PC-9 (cell line): ENCODE measurements at places on chromosomes 4 and X.

GRCh38 chrX:53128097-53128749 is 34.3 kb downstream of the KANTR start:
- DNase-seq = no peak

- DNase-seq = no peak
These were observed 25.5 kb downstream of the MID2 start for GRCh38 chrX:107851215-107851614.

GRCh38 chr4:67131224-67131623 is 414.1 kb downstream of the CENPC start:
- no peak for DNase-seq

DNA sequence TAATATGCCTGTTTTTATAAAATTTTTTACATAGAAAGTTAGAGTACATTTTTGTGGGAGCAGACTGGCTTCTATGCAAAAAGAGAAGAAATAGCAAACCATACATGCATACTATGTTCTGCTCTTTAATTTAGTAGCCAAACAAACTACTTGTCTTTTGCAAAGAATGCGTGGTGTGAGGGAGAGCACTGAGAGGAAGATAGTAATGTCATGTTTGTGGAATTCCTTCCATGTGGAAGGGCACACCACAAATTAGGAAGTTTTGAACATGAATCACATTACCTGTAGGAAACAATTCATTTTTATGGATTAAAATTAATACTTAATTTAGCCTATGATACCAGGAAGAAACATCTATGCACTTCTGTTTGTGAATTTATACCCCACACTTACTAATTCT is 1529.1 kb upstream of the ADGRL3 start:
- no peak for DNase-seq

- DNase-seq = no peak
These were observed 84.7 kb downstream of the OTC start for GRCh38 chrX:38437093-38437492.

DNA sequence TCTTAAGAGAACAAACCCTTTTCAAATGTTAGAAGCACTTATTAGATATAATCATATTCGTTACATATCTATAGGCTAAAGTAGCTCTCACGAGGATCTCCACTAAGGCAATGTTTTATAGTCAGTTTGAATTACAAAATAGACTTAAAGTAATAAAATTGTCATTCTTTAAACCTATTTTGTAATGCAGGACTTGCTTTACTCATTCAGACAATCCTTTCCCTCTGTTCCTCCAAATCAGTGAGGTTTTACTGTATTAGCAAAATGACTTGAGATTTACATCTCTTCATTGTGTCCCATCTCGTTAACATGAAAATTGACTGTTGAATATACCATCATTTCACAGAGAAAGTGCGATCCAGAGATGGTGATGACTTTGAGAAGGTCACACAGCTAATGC is 264.4 kb downstream of the THOC2 start:
- no peak for DNase-seq

DNA sequence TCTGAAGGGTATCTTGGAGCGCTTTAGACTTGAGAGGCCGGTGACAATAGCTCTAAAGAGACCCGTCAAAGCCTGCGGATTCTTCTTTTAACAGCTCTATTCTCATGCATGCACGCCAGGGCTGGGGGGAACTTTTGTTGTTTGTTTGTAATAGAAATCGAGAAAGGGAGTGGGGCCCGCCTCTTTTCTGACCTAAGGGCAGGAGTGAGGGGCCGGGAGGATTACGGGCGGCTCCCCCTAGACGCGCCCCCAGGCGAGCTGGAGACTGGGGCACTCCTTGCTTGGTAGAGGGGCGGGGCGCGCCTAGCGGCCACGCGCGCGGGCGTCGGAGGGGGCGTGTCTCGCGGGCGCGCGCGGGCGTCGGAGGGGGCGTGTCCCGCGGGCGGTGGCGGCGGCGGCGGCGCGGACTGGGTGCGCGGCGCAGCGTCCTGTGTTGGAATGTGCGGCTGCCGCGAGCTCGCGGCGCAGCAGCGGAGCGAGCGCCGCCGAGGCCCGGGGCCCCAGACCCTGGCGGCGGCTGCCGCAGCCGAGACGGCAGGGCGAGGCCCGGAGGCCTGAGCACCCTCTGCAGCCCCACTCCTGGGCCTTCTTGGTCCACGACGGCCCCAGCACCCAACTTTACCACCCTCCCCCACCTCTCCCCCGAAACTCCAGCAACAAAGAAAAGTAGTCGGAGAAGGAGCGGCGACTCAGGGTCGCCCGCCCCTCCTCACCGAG is at the start of gene REST:
TSS of gene REST (plus strand) at position 412 of the 717 bp plus-strand sequence. CDS start 2,739 bp downstream, outside the sequence.
- no peak for DNase-seq

- DNase-seq = no peak
These were observed 5.7 kb upstream of the RNF4 start for GRCh38 chr4:2462992-2463762.

DNA sequence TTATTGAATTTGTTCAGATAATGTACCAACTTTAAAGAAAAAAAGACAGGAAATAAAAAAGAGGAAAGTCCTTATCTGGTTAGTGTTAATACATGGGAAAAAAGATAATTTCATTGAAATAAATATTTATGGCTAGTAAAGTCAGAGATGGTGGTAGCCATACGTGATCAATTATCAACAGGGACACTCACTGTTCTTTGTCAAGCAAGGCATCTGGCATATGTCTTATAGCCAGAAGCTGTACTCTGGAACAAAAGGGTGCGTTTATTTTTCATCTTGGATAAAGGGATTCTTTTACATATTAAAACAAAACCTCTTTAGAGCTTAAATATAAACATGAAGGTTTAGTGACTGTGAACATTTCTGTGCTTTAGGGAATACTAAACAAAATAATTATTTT is 26.7 kb downstream of the HDX start:
- no peak for DNase-seq
